ENCODE measurements at places on chromosomes 13 and 19. TPM values are rescaled to one million over a fixed set of nuclear protein-coding genes. Genes with fewer than 3 reads are reported as not detected.

C2CD4C gene
- total RNA-seq, result 0.39 TPM

ASPDH gene
- total RNA-seq, result not detected

CLDND2 gene
- 5.1 TPM for total RNA-seq

CYP4F2 gene
- not detected for total RNA-seq

PNMA8C gene
- not detected for total RNA-seq

TEX26 gene
- not detected for total RNA-seq

ADGRE2 gene
- 0.59 TPM for total RNA-seq

ZNF69 gene
- total RNA-seq, result not detected

MAP1S gene
- 26.1 TPM for total RNA-seq

GJB6 gene
- total RNA-seq, result not detected

DHDH gene
- 1.7 TPM for total RNA-seq

WTIP gene
- 32.8 TPM for total RNA-seq

CRLF1 gene
- 1.5 TPM for total RNA-seq

DAND5 gene
- not detected for total RNA-seq

ZGLP1 gene
- total RNA-seq, result 3.6 TPM

FXYD7 gene
- 0.34 TPM for total RNA-seq

SYMPK gene
- total RNA-seq, result 75.0 TPM

YIPF2 gene
- total RNA-seq, result 18.0 TPM

ZNF414 gene
- total RNA-seq, result 18.4 TPM

CEACAM4 gene
- not detected for total RNA-seq

RFXAP gene
- 1.2 TPM for total RNA-seq

PEAK3 gene
- not detected for total RNA-seq

ZSCAN1 gene
- total RNA-seq, result not detected

Data from A549 treated with DMSO at 1 μM for 4 hours (cell line).